ENCODE measurements at places on chromosomes 7 and 10.

GRCh38 chr10:64636461-64636860 is 1115.3 kb downstream of the REEP3 start:
- DNase-seq: no peak

DNA sequence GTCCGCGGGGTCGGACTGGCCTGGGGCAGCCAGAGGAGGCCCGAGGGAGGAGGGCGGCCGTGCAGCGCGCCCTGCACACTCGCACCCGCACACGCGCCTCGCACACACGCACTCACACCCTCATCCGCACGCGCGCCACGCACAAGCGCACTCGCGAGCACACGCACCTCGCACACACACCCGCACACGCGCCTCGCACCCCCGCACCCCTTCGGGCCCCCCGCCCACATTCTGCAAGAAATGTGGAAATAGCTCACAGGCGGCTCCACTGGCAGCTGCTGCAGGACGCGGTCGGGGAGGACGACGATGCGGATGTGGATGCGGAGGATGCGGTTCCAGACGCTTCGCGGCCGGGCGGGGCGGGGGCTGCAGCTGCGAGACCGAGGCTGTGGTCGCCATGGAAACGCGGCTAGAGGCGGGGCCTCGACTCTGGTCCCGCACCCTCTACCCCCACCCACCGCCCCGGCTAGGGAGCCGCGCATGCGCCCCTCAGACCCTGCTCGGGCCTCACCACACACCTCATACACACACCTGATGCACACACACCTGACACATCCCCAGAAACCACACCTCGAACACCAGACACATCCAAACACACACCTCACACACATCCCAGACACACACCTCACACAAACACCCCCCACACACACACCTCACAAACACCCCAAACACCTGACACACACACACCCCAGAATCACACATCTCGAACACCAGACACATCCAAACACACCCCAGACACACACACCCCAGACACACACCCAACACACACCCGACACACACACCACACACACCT is at the start of gene CALY:
CALY (minus strand) TSS at position 320 of the 793 bp plus-strand sequence. CDS start 7,907 bp downstream, outside the sequence.
- DNase-seq: peak; percentile 30

DNA sequence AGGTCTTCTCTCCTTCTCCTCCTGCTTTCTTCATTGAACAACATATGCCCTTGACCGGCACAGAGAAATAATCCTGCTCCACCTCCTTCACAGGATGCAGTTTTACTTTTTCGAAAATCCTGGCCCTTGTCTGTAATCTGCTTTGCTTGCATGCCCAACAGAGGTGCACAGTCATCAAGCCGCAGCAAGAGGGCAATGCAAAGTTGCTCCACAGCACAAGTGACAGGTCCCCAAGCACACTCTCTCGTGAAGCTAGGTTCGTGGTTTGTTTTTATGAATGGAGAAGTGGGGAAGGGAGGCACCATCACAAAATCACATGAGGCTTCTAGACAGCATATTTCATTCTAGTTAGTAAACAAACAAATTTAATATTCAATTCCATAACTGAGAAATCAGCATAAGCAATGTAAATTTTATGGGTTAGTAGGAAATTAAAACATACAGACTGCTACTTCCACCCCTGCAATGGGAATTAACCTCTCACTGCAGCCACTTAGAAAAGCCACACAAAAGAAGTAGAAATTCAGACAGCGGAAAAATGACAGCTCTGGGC is 178.8 kb downstream of the TPK1 start:
- DNase-seq: no peak

- DNase-seq: no peak
Observed at GRCh38 chr10:21912625-21913024, 90.9 kb downstream of the DNAJC1 start.

DNA sequence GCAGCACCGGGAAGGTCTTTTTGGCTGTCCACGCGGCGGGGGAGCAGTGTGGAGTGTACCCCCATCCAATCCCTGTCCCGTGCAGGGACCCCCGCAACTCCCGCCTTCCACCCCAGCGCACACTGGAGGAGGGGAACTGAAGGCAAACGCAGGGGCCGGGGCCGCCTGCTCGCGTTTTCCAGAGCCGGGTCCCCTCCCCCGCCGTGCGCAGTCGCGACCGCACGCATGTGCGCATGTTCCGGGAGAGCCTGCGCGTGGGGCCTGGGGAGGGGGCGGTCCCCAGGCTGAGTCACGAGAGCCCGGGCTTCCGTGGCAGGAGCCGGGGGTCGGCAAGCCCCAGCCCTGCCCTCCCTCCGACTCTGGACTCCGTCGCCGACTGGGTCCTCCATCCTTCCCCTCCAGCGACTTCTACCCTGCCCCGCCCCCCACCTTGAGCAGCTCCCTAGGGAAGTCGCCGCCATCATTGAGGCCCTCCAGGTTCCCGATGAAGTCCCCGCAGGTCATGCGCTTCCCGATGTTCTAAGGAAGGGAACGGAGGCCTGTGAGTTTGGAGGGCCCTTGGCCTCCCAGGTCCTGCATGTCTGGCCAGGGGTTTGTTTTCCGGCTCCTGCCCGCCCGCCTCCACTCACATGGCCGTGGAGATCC is 8.0 kb downstream of the PSD start:
- DNase-seq: no peak

DNA sequence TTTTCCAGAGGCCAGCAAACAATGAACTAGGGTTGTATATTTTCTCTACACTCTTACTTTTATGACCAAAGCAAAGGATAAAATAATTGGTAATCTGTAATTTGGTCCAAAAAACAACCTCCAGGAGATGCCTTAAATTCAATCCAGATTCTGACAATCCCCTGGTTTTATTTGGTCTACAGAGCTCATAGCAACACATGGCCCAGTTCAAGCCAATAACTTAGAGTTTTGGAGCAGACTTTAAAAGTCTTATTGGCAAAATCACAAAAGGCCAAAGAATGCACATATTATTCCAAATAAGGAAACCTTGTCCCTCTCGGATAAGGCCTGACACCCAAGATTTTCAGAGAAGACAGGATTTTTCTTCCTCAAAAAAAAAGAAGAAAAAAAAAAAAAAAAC is 51.9 kb downstream of the SORBS1 start:
- no peak for DNase-seq

GRCh38 chr10:107970512-107970911 is 806.0 kb upstream of the SORCS1 start:
- no peak for DNase-seq

DNA sequence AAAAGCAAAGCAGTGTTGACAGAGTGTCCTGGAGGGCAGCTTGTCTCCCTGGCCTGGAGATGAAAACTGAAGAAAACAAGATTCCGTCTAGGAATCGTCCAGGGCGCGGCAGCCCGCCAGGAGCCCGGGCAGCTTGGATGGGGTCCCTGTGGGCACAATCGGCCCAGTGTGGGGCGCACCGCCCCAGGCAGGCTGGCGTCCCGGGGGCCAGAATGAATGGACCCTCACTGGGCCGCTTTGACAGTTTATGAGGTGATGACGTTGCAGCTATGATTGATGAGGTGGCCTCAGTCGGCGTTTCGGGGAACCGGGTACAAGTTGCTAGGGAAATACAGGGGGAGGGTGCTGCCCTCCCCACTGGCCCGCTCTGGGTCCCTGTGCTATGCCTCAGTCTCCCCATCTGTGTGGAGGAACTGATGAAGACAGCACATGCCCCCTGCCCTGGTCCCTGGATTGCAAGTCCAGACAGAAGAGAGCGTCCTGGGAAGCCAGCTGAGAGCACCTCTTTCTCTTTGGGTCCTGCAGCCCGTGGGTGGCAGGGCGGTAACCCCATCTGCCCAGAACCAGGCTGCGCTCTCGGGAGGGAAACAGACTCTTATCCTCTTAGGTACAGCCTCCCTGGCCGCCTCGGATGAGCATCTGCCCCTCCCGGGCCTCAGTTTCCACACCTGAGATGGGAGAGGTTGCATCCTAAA is 131.3 kb downstream of the LHPP start:
- DNase-seq: no peak

- DNase-seq: no peak
Observed at GRCh38 chr10:1573981-1574380, 163.3 kb downstream of the ADARB2 start.

DNA sequence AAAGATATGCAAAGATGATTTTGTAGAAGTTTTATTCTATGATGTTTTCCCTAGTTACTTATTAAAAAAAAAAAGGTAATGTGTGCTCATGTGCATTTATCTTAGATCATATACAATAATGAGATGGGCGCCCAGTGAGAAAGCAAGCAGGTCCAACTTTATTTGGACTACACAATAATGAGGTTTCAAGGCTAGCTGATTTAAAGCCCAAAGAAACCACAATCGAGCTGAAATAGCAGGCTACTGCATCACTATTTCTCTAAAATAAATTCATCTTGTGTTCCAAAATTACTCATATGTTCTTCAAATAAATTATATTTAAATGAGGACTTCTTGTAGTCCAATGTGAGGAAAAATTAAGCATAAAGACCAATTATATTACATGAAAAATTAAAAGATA is 110.1 kb downstream of the JMJD1C start:
- no peak for DNase-seq

DNA sequence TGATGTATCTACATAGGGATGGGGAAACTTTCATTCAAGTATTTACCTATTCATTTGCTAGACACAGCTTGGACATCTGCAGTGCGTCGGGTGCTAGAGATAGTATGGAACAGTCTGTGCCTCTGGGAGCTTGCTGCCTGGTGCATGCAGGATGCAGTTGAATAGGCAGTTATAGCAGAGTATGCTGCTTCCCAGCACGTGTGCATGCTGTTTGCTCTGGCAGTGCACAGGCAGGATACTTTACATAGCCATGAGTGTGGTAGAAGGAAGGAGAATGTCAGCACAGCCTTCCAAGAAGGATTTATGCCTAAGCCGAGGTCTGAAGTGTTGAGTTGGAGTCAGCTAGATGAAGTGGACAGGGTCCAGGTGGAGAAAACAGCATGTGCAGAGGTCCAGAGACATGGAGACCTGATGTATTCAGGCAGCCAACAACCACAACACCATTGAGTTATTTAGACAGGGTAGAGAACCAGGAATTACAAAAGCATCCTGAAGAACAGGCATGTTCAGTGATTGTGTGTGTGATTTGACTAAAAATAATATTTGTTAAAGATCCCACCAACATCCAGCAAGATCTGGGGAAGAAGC is 8.1 kb downstream of the MAP3K8 start:
- DNase-seq: no peak

DNA sequence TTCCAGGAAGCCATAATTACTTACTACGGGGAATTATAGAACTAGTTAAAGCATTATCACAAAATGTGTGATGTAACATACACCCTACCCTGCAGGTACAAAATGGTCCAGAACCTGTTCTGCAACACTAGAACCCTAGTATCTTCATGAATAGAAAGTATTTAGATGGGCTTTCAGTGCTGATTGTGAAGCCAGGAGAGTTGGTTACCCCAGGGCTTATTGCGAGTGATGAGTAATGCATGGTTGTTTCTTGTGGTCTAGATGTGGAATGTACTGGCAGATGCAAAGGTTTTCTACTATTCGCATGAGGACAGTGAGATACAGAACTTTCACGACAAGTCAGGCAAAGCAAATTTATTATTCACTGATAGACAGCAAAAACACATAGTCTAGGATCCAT is 33.6 kb upstream of the AGR3 start:
- DNase-seq: no peak

DNA sequence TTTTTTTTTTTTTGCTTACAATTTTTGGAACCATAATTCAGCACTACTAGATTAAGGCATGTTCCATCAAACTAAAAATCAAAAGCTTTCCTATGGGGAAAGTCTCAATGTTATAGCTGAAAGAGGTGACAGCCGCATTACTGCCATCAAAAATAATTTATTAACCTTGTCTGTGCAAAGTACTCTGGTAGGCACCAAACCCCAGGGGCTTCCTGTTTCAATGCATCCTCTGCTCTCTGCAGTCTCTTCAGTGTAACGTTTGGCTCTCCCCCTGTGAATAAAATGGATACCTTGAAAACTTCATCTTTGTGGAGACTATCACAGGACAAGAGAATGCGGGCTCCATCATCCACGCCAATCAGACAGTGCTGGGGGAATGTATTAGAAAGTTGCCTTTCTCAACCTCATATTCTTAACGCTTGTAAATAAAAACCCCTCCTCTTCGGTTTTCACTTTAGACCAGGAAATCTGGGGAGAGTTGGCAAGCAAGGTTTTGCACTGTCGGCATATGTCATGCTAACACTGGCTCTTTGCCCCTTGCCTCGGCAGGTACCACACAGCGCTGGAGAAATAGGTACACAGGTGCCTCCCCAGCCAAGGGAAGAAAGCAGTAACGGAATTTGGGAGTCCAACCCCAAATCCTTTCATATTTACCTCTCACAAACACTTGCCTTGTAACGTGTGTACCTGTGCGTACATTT is 1.6 kb upstream of the NRG3 start:
- DNase-seq: no peak

GRCh38 chr7:155247479-155248365 is 50.0 kb upstream of the INSIG1 start:
- DNase-seq: no peak

- DNase-seq: no peak
Observed at GRCh38 chr10:24718031-24718855, 5.4 kb downstream of the ARHGAP21 start.

GRCh38 chr10:62062752-62063512 is 161.4 kb downstream of the ARID5B start:
- no peak for DNase-seq

- no peak for DNase-seq
Observed at GRCh38 chr7:77791336-77791735, 6.9 kb downstream of the TMEM60 start.

DNA sequence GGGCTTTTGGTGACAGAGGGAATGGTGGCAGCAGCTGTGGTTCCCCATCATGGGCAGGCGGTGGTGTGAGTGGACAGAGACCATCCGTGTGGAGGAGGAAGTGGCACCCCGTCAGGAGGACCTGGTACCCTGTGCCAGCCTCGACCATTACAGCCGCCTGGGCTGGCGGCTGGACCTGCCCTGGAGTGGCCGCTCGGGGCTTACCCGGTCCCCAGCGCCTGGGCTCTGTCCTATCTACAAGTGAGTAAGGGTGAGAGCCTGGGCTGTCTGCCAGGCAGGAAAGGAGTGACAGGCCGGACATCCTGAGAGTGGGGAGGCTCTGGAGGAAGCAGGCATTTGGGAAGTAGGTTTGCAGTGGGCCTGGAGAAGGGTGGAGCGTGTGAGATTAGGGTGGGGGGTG is 2.9 kb upstream of the ZNF467 start:
- DNase-seq: no peak

DNA sequence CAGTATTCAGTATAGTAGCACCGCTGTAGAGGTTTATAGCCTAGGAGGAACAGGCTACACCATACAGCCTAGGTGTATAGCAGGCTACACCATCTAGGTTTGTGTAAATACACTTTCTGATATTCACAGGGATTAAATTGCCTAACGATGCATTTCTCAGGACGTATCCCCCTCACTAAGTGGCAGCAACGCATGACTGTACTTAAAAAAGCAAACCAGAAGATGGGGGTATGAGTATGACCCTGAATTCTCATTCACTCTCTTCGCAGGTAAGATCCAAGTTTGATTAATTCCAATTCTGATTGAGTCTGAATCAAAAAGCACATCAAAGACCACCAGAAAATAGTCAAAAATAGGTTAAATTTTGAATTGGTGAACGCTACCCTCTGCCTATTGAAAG is 972 bp downstream of the ORC5 start:
- DNase-seq: no peak
